ENCODE measurements at places on chromosomes 5 and 9.

DNA sequence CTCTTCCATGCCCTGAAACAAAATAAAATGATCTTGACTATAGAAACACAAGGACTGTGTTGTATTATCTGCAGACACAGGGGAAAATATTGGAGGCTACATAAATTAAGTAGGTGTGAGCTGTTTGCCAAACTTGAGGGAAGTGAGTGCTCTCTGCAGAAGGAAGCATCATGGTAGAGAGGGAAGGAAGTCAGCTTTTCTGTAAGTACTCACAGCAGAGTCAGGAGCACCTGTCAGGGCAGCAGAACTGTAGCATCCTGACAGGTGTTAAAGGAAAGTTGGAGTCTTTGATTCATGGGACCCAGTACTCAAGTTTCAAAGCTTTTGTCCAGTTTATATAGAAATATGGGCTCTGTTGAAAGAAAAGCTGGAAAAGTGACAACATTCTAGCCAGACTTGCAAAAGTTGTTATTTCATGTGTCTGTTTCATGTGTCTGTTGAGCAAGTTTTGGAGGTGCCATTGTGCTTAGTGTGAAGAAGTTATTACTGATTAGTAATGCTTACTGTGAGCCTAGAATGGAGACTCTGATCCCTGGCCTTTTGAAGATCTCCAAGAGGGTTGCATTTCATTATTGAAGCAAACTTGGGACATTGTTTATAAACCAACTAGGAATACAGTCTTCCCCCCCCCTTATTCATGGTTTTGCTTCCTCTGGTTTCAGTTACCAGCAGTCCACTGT, 194.7 kb downstream of the SPATA31D1 start:
- DNase-seq, result no peak
- no peak overlapping the region for H3K4me3 ChIP-seq
- H3K4me1 ChIP-seq, result no peaks in the 10 kb centered on the region
- H3K27ac ChIP-seq, result no peak overlapping the region

- no peak overlapping the region for H3K4me3 ChIP-seq
- no peaks in the 10 kb centered on the region for H3K27me3 ChIP-seq
- H3K36me3 ChIP-seq, result no peaks in the 10 kb centered on the region
- no peak overlapping the region for H3K27ac ChIP-seq
- DNase-seq, result no peak
- no peaks in the 10 kb centered on the region for H3K4me1 ChIP-seq
Observed at GRCh38 chr5:163259495-163259894, 177.9 kb upstream of the CCNG1 start.

DNA sequence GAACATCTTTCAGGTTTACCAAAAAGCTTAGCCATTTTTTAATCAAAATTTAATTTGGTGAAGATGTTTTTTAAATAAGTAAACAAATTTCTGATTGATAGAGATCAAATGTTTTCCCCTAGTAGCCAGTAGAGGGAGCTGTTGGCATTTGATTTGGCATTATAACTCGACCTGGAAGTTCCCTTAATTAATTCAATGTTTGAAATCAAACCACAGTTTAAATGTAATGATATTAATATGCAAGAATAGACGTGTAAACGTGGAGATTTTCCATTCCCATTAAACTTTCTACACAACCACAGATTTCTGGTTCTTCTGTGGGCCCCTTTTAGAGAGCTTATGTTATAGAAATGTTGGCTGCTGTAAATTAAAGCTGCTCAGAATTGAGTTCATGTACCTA, 148.1 kb upstream of the MPDZ start:
- no peak for DNase-seq
- H3K27ac ChIP-seq, result no peak overlapping the region
- H3K27me3 ChIP-seq, result no peaks in the 10 kb centered on the region
- no peak overlapping the region for H3K4me3 ChIP-seq

DNA sequence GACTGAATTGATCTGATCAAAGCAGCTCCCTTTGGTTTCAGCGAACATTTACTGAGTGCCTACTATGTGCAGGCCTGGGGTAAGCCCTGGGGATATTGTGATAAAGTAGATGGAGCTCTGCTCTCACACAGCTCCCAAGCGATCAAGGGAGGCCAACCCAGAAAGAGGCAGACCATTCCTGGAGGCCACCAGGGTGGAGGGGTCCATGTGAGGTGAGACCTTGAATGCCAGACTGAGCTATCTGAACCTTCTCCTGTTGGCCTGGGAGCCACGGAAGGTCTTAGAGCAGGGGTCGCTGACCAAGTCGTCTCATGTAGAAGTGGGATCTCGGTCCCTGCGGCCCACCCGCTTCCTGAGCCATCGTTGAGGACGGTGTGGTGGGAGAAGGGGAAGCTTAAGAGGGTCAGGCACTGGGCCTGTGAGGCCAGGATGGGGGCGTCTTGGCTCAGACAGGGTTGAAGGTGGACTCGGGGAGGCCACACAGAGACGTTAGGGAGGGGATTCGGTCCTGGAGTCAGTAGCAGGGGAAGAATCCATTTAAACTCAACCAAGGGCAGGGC, 62.2 kb upstream of the IL17B start:
- no peak for DNase-seq
- H3K27me3 ChIP-seq, result no peaks in the 10 kb centered on the region
- no peaks in the 10 kb centered on the region for H3K36me3 ChIP-seq
- H3K4me3 ChIP-seq, result no peak overlapping the region

- no peak for DNase-seq
- H3K27me3 ChIP-seq, result no peaks in the 10 kb centered on the region
Observed at GRCh38 chr5:97453263-97453662, 270.2 kb upstream of the RIOK2 start.

GRCh38 chr5:147520450-147520849, 10.6 kb upstream of the DPYSL3 start:
- no peak overlapping the region for H3K27ac ChIP-seq
- H3K27me3 ChIP-seq, result no peaks in the 10 kb centered on the region

DNA sequence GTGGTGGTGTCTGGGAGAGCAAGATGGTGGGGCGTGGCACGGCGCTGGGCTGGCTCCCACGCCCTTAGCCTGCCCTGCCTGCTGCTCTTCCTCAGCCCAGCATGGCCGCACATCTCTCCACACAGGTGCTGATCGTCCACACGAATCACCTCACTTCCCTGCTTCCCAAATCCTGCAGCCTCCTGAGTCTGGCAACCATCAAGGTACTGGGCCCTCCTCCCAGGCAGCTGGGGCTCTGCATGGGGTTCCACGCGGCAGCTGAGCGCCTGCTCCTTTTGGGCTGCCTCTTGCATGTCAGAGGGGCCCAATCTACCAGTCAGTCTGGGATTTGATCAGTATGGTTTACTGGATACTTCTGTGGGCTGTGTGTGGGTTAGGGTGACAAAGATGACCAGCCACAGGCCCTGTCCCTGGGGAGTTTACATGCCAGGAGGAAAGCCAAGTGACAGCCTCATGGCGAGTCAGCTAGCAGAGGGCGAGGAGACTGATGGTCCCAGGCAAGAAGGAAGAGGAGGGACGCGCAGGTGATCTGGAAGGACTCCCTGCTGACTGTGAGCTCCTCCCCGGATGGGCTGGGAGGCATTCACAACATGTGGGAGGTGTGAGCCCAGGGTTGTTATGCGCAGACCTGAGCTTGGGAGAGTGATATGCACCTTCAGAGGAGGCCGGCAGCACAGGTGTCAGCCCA, 6.0 kb downstream of the LRSAM1 start:
- H3K4me3 ChIP-seq, result no peak overlapping the region
- H3K27ac ChIP-seq, result no peak overlapping the region
- H3K27me3 ChIP-seq, result no peaks in the 10 kb centered on the region
- DNase-seq, result no peak
